CD8-positive, alpha-beta memory T cell (primary cell): ENCODE measurements at places on chromosomes 5 and 9.
A peak's percentile ranks its signal among the peaks of the same experiment; 100 is the strongest.

DNA sequence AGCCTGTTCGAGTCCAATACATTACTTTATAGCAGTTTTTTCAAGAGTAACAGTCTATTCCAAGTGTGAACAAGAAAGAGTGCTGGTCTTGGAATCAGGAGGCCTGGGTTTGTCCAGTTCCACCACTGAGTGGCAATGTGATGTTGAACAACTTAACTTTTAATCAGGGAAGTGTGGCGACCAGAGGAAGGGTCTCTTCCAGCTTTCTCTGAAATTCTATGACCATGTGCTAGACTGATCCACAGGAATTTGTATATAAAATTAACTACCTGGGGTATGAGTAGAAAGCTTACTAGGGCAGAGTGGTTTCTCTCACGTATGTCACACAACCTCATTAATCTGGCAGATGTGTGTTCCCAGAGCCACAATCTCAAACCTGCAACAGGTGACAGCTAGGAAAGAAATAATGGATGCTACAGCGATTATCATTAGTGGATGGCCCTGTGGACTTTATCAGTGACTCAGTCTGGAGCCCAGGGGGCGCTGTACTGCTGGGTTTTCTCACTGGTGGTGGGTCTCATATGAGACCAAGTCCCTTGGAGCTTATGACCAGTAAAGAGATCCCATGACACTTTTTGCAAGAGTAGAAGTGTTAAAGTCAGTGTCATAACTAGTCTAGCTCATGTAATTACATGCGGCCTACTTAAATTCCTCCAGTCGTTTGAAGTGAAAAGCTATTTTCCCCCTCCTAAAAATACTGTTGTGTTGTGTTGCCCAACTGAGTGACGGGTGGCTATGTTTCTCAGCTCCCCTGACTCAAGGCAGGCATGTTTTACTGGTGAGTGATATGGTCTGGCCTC is 116.5 kb downstream of the GDNF start:
- DNase-seq, result no peak

- DNase-seq, result no peak
Measured at GRCh38 chr5:68757006-68757405, 336.8 kb upstream of the SLC30A5 start.

DNA sequence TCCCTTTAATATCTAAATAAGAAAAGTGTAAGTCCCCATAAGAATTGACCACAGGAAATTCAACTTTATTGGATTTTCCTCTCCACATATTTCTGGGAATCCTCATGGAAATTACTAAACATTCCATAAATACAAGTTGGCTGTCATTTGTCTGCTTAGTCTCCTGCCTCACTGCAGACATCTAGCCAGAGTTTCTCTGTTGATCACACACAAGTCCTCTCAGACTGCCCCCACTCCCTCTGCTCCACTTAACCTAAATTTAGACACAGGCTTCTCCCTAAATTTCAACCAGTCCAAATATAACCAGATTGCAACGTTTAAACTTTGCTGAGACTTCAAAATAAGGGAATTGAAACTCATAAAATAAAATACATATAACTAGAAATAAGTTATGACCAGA is 982.1 kb downstream of the DTWD2 start:
- DNase-seq, result no peak

DNA sequence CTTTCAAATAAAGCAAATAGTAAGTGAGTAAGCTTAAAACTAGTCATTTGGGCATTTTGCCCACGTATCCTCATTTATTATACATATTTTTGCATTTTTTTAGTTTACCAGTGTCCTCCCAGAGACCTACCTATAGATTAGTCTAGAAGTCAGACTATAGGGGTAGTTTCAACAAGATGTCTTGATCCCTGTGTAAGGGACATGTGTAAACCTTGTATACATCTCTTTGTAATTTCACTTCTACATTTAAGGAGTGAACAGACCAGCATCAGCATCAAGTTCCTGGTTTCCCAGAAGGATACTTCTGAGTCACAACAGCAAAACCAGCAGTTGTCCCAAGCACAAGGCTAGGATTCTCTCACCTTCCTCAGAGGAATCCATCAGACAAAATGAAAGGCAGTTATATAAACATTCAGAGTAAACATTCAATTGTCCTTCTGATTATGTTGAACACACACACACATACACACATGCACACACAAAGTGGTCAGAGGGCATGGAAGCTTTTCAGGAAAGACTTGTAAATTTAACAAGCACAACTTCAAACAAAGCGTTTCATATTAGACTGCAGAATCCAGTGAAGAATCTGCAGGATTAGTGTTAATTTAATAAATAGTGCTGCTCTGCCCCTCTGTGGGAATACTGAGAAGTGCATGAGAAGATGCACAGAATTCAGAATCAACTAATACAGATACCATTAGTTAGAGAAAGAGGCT is 55.4 kb downstream of the HINT1 start:
- peak; percentile 35 for DNase-seq

DNA sequence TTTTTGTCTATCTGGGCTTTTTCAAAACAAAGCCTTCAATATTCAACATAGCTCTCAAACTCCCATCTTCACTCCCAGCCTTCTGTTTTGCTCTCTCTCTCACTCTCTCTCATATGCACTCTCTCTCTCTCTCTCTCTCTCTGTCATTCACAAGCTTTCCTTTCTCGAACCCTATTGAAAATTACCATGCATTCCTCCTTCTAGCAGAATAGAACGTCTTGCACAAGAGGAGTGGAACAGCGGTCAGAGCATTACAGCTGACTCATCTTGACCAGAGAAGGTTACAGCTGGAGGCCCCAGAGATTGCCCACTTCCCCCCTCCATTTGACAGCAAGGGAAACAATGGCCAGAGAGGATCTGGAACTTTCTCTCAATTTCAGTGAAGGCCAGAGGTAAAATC is 51.0 kb upstream of the LIFR start:
- no peak for DNase-seq

DNA sequence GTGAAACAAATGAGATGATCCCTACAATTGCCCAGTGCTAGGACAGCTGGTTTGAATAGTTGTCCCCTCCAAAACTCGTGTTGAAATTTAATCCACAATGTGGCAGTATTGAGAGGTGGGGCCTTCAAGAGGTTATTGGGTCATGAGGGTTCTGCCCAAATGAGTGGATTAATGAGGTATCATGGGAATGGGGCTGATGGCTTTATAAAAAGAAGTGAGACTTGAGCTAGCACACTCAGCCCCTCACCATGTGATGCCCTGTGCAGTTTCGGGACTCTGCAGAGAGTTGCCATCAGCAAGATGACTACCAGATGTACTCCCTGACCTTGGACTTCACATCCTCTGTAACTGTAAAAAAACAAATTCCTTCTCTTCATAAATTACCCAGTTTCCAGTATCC is 33.1 kb downstream of the RANBP6 start:
- no peak for DNase-seq

DNA sequence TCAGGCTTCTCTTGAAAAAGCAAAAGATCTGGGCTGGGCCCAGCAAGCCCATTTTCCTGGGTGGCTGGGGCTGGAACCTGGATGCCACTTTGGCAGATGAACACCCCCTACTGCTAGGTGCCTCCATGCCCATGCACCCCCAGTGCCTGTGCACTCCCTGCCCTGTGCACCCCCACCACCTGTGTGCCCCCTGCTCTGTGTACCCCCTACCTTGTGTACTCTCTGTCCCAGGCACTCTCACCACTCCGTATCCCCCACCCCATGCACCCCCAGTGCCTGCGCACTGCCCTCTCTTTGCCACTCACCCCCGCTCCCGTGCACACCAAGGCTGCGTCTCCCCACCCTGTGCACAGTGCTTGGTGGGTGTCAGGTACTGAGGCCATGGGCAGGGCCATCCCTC is 14.2 kb downstream of the UNC5A start:
- DNase-seq, result no peak

GRCh38 chr9:122005597-122005996 is 87.5 kb downstream of the TTLL11 start:
- DNase-seq, result no peak

DNA sequence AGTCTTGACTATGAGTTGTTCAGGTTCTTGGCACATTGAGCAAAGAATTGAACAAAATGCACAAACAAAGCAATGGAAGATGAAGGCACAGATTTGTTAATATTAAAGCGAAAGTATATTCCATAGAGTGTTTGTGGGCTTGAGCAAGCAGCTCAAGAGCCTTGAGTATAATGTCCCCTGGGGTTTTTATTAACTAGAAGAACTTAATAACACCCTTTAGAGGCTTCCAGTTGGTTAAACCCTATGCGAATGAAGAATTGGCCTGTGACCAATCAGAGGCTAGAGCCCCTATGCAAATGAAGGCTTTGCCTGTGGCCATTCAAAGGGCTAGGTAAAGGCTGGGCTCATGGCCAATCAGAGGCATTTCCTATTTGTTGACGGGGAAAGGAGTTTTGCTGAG is 135.3 kb upstream of the IL12B start:
- no peak for DNase-seq

GRCh38 chr9:5953743-5954707 is 61.4 kb downstream of the RANBP6 start:
- no peak for DNase-seq

DNA sequence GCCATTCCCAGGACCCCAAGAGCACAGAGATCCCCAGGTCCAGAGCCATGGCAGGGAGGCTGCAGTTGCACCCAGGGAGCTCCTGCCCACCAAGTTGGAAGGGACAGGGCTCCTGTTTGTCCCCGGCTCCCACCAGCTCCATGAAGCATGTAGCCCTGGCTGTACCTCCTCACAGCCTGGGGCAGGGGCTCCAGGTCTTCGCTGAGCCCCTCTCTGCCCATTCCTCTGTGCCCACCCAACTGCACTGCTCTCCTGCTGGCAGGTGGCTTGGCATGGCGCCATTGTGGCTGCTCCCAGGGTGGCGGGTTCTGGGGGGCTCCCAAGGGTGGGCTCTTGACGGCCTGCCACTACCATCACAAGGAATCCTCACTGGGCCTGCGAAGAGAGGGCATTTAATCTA is 197.5 kb upstream of the DAB2 start:
- no peak for DNase-seq

GRCh38 chr9:73121375-73121935 is 30.2 kb upstream of the ANXA1 start:
- no peak for DNase-seq

DNA sequence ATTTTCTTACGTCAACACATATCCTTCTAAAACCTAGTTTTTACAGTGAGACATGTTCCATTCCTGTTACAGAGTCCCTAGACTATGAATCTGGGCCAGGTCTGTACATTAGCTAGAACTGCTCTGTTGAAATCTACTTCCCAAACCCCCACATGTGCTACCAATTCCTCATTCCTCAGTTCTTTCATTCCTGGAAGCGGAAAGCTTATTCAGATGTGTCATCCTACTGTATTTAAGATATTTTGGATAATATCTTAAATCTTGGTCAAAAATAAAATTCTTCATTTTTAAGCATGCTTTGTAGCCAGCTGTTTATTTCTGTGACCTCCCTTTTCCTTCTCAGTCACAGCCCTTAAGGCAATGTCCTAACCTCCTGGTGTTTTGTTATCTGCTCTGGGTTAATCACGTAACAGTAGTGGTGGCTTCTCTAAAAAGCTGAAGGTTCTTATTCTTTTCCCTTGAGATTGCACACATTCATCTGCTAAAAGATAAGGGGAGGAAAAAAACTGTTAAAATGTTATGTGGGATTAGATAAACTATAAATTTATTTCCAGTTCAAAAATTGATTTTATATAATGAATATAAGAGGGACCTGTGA is 35.6 kb downstream of the GLRX start:
- no peak for DNase-seq

GRCh38 chr9:133536536-133536935 is 2.0 kb downstream of the ADAMTSL2 start:
- no peak for DNase-seq

DNA sequence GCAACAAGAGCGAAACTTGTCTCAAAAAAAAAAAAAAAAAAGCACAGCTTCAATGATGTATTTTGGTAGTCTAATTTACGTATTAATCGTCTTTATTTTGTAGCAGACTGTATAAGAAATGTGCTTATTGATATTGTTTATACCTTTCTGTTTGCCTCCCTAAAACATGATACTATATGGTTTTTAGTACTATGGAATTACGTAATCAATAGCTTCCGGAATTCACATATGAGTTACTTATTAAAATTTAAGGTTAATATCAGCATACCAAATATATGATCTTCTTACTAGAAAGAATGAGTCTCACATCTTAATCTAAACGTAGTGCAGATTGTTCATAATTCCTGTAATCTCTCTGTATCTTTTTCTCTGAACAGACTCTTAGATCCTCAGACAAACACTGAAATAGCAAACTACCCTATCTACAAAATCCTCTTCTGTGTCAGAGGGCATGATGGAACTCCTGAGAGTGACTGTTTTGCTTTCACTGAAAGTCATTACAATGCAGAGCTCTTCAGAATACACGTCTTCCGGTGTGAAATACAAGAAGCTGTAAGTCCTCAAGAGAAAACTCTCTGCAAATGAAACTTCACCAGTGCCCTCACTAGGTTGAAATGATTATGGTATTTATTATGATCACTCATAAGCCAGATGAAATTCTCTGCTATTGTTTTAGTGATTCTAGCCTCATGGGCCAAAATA is 44.4 kb upstream of the GPR21 start:
- DNase-seq, result no peak

- DNase-seq, result no peak
Measured at GRCh38 chr9:23590276-23591000, 235.6 kb downstream of the ELAVL2 start.

GRCh38 chr9:120877276-120878034 is 467 bp upstream of the PHF19 start:
- DNase-seq, result peak; percentile 75

DNA sequence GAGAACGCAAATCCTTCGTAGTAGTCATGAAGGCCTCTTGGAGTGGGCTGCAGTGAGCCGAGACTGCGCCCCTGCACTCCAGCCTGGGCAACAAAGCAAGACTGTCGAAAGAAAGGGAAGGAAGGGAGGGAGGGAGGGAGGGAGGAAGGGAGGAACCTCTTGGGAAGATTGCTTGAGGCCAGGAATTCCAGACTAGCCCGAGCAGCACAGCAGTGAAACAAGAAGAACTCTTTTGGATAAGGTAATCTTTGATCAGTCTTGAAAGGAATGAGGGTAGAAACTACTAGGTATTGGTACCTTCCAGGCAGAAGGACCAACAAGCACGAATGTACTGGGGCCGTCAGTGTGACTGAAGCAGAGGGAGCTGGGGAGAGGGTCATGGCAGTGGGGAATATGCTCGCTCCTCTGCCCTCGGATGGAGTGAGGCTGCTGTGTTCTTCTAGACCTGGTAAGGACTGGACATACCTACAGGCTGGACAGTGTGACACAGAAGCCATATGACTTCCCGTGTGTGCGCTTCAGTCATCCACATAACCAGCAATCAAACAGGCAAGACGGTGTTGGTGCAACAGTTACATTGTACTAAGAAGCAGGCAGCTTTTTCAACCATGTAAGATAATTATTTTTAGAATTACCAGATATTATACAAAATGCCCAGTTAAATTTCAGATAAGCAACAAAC is 45.2 kb downstream of the P4HA2 start:
- no peak for DNase-seq

DNA sequence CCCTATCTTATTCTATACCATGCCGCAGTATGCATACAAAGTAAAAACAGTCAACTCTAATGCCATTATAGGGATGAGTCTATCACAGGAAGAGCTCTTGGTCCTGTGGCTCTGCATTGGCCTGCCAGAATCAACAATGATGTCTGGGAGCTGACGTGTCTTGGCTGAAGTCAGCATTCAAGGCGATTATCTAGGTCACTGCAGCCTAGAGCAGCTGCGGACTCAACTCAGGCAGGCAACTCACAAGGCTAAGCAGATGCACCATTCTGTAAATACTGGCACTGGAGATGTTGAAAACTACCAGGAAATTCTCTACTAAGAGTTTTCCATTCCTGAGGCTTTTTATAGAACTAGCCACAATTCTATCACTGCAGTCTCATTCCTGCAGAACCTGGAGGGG is 13.3 kb downstream of the SPATA9 start:
- DNase-seq, result no peak

- no peak for DNase-seq
Measured at GRCh38 chr9:97293207-97293721, 14.2 kb upstream of the CCDC180 start.

- no peak for DNase-seq
Measured at GRCh38 chr9:121283856-121284732, 16.1 kb downstream of the GSN start.
